Stimulated activated CD4-positive, alpha-beta T cell treated with anti-CD3 and anti-CD28 coated beads, Interleukin-1b, Interleukin-23, amount 100 ng/mL, for 1 hour (primary cell): ENCODE measurements at places on chromosomes 2 and 18.
A peak's percentile ranks its signal among the peaks of the same experiment; 100 is the strongest.

DNA sequence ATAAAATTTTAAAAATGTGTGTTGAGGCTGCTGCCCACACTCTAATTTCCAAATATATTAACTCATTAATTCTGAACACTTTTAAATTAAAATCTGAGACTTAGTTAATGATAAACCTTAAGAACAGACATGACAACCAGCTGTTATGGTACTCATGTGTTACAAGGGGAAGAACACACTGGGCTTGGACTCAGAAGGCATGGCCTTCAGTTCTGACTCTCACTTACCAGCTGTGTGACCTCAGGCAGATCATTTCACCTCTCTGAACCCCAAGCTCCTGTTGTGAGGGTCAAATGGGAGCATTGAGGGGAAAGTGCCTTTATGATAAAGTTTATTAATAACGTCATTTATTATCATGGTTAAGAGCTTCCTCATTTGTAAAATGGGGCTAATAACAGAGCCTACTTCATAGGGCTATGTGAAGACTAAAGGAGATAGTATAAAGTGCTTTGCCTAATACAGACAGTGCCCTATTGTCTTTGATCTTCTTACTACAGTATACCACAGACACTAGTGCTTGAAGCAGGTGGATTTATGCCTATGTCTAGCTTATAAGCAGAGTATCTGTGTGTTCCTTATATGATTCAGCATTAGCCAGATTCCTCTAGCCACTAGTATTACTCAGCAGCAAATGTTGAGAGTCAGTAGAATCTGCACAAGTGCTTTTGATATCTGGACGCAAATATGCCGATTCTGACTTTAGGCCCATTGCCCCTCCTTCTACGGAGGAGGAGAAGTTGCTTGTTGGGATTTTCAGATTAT is 99.6 kb downstream of the SGPP2 start:
- no peak for DNase-seq

DNA sequence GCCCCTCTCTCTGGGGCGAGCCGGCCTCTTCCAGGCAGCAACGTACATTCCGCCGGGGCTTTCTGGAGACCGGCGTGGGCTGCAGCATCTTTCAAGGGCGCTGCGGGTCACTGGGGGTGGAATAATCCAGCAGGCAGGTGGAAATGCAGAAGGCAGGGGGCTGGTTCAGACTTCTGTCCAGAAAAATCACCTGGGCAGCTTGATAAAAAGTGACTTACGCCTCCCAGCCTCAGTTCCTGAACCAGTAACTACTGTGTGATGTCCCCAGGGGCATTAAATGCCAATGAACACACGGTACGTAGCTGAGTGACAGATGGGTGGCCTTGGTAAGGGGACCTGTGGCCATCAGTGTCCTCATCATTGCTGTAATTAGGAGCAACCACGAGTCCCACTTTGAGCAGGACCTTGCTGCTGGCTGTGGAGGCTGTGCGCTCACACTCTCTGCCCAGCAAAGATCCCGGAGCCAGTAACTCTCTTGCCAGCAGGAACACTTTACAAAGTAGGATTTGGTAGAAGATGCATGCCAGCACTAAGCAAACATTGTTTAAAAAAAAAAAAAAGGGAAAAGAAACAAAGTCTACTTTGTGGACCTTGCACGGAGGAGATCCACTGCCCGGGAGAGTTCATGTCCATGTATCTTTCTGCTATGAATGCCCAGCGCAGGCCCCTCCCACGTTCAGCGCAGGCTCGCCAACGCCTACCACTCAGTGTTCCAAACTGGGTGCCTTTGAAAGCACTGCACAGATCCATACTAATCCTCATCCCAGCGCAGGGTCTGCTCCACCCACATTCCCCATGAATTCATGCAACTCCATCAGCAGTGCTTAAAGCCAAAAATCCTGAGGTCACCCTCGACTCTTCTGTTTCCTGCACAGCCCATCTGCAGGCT is 177.3 kb downstream of the HDAC4 start:
- DNase-seq = no peak

DNA sequence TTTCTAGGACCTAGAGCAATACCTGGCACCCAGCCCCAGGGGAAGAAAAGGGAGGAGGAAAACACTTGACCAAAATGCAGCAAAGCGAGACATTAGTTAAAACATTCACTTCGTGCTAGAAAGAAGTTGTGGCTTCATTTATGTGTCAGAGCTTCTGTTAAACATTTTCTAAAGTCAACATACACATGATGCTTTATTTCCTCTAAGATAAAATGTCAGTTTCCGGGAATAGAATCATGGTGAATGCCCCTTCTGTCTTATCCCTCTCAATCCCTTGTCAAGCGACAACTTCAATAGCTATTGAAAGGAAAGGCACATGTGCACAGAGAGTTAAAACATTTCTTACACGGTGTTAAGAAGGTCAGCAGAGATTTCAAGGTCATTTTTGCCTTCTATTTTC is 404.6 kb upstream of the CWC22 start:
- no peak for DNase-seq

DNA sequence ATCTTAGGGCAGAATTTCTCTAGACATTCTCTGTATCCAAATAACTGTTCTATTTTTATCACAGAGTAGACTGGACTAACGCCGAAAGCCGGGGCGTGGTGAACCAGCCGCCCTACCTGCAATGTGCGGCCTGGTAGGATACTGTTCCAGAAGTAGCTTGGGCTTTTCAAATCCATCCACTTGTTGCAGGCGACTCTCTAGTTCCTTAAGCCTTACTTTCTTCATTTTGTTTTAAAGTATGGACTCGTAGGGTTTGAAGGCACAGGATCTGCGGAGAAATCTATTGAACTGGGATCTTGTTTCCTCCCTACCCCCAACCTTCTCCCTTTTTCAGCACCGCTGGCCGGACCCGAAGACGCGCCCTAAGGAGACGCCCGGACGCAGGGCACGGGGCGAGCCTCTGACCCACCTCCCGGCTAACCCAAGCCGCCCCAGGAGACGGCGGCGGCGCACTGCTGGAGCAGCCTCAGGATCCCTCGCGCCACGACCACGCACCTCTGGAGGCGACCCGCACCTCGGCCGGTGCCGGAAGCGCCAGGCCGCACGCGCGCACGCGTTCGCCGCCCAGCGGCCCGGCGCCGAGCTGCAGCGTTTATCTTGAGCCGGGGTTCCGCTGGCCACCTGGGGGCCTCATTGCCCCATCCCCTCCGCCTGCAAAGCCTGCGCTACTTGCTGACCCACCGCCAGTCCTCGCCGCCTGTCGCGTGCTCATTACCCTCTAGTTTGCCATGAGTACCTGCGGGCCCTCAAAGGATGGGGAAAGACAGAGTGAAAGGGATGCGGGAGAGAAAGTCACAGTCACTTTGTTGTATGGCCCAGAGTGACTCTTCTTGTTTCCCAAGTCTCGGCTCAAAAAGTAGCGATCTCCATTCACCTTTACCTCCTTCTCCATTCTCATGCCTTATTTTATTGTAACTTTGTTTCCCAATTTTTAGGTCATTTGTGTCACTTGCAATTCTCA is at the start of gene METTL5:
Gene METTL5, minus strand, starts transcription at position 533 of the 961 bp plus-strand sequence. Its CDS starts 308 bp downstream, at position 225.
- DNase-seq = peak; percentile 12

DNA sequence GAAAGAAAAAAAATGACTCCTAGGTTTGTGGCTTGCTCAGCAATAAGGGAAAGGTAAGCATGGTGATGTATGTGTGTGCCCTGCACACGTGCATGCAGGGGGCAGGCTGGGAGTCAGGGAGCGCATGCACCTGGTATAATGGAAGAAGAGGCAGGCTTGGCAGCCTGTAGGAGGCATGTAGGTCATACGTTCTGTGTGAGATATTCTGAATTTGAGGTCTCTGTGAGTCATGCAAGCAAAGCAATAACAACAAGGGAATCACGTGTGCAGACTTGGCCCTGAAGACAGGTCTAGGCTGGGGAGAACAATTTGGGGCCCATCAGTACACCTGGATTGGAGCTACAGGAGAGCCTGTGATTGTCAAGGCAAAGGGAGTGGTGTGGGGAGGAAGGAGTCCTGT is 94.5 kb upstream of the TTC39C start:
- no peak for DNase-seq

DNA sequence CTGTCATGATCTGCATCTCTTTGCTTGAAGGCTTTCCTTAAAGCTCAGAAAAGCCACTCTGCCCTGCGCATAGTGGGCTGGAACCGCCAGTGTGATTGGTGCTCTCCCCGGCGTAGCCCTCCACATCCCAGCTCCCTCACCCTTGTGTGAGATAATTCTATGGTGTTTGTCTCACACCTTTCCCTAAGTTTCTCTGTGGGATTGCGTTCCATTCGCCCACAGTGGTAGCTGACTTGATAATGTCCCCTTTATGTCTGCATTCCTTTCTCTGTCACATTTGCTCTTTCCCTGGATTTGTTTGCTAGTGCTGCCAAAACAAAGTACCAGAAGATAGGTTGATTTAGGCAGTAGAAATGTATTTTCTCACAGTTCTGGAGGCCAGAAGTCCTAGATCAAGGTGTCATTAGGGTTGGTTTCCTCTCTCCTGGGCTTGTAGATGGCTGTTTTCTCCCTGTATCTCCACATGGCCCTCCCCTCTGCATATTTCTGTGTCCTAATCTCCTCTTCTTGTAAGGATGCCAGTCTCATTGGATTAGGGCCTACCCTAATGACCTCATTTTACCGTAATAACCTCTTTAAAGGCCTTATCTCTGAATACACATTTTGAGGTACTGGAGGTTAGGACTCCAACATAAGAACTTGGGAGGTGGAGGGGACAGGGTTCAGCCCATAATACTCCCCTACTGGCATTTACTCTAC is 7.4 kb upstream of the TMEM87B start:
- no peak for DNase-seq

DNA sequence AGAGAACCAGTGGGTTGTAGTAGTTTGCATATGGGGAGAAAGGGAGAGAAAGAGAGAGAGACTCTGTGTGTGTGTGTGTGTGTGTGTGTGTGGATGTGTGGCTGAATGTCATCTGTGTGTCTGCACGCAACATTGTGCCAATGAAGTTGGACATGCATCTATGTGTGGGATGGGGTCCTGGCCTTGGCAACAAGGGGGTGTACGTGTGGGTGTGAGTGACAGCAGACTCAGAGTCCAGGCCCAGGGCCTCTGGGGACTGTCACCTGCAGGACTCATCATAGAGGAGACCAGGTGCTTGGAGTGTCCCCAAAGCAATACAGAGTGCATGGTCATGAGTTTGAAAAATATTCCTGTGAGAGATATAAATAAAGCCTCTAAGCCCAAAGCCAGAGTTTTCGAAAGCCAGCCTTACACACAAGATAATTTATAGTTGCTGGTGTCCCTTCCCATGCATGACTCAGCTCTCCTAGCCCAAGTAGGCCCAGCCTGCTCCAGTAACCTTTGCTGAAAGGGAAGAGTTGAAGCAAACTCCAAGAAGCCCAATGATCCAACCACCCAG is 59.9 kb downstream of the TNP1 start:
- DNase-seq = no peak

DNA sequence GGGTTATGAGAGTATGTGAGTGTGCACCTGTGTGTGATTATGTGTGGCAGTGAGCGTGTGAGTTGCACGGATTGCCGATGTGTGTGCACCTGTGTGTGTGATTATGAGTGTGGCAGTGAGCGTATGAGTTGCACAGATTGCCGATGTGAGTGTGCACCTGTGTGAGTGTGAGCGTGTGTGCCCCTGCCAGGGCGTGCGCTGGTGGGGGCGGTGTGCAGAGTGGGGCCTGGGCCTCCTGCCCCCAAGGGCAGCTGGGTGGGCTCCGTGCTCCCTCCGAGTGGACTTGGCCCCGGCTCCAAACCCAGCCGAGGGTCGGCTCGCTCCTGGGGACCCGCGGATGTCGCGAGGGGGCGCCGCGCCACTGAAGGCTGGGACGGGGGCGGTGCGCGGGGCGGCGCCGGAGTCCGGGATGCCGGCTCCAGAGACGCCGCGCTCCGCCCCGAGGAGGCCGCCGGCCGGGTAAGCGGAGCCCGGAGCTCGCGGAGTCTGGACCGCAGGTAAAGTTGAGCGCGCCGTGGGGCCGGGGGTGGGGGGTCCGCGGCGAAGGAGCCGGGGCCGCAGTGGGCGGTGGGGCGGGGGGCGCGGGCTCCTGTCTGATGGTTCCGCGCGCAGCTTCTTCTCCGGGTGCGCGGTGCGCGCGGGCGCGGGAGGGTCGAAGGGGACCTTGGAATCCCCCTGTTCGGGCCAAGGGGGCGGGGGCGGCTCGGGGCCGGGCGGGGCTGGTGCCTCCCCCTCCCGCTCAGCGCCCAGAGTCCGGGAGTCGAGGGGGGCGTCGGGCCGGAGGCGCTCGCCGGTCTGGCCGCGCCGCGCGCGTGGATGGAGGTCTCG is at the start of gene KCNG2:
Gene KCNG2, plus strand, starts transcription at position 421 of the 828 bp plus-strand sequence. CDS start 65,730 bp downstream, outside the sequence.
- no peak for DNase-seq

GRCh38 chr18:78901923-78902794 is 77.5 kb upstream of the SALL3 start:
- no peak for DNase-seq

GRCh38 chr18:37660658-37661057 is 95.1 kb upstream of the CELF4 start:
- no peak for DNase-seq

DNA sequence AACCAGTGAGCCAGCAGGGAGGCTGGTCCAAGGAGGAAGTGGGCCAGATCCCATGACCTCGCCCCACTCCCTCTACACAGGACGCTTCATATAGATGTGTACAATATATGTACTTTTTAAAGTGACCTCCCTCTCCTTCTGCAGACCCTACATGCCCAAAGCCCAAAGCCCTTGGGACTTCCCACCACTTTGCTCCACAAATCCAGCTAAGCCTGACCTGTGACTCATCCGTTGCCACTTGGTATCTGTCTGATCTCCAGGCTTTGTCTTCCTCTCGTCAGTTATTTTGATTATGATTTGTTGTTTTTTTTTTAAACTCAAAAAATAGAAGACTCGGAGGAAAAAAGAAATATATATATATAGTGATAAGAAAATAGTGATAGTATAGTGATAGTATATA is 470.8 kb downstream of the KCNJ3 start:
- DNase-seq = no peak

DNA sequence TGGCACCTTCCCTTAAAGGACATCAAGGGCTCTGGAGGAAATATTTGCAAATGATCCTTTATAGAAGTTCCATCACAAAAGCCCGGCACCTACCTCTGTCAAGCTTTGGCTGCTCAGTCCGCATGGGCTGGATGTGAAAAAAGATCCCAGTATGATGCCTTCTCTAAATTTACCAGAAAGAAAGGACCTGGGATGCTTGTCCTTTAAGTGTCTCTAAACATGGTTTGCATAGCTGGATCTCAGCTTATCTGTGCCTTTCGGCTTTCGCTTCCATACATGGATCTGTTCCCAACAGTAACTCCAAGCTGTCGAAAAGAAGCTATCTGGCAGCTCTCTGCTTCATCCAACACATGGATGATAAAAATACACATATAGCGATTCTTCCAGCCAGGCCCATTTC is 60.4 kb upstream of the SLC8A1 start:
- no peak for DNase-seq

- no peak for DNase-seq
Observed at GRCh38 chr2:73418343-73418742, 32.7 kb downstream of the ALMS1 start.
